ENCODE measurements at places on chromosomes 3 and 15.

- no peak for DNase-seq
Measured at GRCh38 chr3:137035631-137036030, 77.8 kb downstream of the IL20RB start.

GRCh38 chr15:97456521-97457202, 503.8 kb upstream of the ARRDC4 start:
- no peak for DNase-seq

DNA sequence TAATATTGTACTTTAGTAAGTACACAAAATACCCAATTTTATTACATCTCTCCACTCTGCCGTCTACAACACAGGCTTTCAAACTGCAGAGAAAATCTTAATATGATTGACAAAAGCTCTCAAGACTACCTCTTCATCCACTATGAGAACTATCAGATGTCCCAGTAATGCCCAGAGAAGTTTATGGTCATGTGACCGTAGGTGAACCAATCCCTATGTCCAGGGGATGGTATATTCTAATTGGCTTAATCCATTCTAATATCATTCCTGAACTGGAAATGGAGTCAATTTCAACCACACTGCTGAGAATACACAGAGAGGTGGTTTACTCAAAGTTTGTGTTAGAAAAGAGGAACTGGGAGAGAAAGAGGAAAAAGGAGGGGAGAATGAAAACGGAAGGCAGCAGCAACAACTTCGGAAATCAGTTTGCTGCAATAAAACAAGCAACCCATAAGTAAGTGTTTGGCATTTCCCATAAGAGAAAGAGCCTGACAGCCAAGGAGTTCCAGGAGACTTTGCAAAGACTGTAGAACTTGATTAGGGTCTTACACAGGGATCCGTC, 7.3 kb downstream of the SST start:
- DNase-seq = no peak

GRCh38 chr3:130260918-130261317, 84.6 kb upstream of the COL6A5 start:
- DNase-seq = no peak

DNA sequence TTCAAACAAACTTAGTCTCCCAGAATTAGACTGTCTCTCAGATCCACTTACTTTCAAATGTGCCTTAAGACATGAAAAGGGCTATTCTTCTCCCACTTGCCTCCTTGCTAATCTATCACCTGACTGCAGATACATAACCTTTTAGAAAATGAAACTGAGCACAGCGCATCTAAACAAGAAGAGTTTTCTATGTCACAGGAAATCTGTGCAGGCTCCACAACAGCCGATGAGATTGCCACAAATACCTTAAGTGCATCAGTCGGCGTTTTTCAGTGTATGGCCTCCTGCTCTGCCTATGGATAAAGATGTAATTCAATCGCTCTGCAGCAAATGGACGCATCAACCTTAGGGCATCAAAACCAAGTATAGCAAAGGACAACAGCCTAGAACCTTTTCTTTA, 544.2 kb downstream of the FOXP1 start:
- DNase-seq = no peak
